Stimulated activated CD4-positive, alpha-beta T cell treated with anti-CD3 and anti-CD28 coated beads, Interleukin-4, amount 100 ng/mL, for 24 hours (primary cell): ENCODE measurements at places on chromosomes 11 and 22.
A peak's percentile ranks its signal among the peaks of the same experiment; 100 is the strongest.

- DNase-seq = no peak
Observed at GRCh38 chr22:47277531-47277930, 515.1 kb downstream of the TBC1D22A start.

DNA sequence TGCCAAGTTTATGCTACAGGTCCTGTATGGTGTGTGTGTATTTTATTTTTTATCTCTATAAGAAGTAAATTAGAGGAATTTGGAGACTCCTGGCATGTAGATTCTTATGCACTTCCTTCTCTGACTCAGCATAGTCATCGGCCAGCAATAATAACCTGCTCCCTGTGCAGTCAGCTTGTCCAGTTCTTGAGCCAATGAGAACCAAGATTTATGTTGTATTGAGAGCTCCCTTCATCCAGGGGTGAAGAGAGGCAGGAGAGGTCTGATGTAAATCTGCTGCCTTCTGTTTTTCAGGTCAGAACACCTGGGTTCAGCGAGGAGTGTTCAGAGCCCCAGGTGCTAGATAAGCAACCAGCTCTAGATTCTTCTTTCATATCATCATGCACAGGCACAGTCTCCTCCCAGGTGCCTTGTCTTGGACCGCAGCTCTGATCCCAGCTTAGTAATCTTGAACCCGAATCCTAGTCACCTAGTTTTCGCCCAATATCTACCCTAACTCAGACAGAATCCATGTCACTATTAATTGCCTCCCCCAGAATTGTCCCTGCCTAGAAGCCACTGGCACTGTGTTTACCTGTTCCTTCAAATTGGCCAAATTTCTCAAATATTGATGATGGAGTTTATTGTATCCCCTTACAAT is 328.2 kb upstream of the NCAM1 start:
- DNase-seq = no peak

GRCh38 chr11:7364660-7365059 is 113.0 kb downstream of the SYT9 start:
- no peak for DNase-seq

GRCh38 chr11:64789331-64790204 is 11.2 kb upstream of the SF1 start:
- no peak for DNase-seq

DNA sequence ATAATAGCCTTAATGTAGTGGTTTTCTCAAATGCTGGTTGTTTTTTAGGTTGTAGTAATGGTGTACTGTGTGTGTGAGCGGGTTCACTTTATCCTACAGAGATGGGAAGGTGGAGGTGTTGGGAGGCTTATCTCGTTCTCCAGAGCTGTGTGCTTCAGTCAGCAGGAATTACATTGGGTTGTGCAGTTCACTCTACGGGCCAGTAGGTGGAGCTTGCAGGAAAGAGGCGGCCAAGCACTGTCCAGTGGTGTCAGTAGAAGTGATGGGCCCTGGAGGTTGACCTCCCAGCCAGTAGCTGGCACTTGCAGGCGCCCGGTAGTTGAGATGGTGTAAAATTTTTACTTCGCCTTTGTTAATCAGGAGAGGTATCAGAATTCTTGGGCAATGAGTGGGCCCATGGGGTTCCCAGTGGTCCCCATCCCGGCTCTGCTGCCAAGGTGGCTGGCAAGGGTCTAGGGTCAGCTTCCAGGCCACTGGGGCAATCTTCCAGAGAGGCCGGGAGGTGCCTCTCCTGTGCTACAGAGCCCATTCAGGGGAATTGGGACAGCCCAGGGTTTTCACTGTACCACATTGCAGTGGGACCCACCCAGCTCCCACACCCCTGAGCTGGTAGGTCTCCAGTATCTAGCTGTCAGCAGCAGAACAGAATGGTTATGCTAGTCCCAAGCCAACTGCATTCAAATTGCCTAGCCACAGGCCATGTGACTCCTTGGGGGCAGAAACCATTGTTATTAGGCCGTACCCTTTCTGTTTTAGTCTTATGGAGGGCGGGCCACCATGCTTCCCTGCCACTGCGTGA is 43.9 kb downstream of the BIRC2 start:
- peak; percentile 60 for DNase-seq

- DNase-seq = no peak
Observed at GRCh38 chr22:45891021-45891421, 85.9 kb downstream of the WNT7B start.

GRCh38 chr11:1912289-1912878 is 7.1 kb upstream of the TNNT3 start:
- no peak for DNase-seq

- no peak for DNase-seq
Observed at GRCh38 chr22:49599039-49599438, 228.6 kb downstream of the BRD1 start.

DNA sequence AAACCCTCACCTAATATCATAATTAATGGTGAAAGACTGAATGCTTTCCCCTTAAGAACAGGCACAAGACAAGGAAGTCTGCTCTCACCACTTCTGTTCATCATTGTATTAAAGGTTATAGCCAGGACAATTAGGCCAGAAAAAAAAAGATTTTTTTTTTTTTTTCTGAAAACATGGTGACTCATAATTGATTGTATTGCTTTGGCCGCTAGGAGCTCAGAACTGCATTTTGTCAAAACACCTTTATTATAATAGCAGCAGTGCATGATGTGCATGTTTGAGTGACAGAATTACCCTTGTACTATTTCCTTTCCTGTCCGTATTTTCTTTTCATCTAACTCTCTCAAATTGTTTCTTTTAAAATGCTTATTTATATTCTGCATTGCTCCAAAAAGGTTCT is 98.1 kb downstream of the RNF169 start:
- no peak for DNase-seq

- no peak for DNase-seq
Observed at GRCh38 chr11:35227576-35228327, 88.8 kb downstream of the CD44 start.

DNA sequence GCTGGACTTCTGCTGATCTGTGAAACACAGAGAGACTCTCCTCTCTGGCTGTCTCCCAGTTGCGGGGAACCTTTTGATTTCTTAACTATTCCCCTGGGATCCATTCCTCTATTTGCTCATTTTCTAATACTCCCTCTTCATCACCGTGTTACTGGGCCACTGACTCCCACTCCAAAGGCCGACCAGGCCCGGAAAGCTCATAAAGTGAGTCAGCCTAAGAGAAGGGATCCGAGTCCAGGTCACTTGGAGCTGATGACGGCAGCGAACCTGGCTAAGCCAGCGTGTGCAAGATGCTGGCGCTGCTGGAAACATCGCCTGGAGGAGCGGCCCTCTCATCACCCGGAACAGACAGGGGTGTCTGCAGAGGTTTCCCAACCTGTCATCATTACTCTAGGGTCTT is 112.8 kb downstream of the FBXO7 start:
- no peak for DNase-seq

GRCh38 chr11:47328449-47329390 is 23.8 kb downstream of the MYBPC3 start:
- DNase-seq = no peak

DNA sequence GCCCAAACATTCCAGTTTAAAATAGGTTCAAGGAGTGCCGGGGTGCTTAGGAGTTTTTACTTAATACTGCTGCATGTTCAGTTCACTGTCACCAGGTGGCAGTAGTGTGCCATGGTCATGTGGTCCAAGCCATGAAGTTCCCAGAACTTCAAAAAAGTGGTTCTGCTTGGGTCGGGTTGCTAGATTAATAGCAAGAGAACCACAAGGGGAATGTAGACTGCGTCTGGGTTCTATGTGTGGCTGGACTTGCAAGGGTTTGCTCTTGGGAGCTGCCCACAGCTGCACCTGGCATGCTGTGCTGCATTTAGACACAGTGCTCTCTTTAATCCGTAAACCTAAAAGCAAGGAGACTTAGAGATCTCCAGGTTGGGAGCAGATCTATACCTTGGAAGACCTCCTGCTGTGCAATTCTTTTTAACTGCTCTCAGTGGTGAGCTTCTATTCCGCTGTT is 6.5 kb upstream of the SPON1 start:
- DNase-seq = peak; percentile 72

DNA sequence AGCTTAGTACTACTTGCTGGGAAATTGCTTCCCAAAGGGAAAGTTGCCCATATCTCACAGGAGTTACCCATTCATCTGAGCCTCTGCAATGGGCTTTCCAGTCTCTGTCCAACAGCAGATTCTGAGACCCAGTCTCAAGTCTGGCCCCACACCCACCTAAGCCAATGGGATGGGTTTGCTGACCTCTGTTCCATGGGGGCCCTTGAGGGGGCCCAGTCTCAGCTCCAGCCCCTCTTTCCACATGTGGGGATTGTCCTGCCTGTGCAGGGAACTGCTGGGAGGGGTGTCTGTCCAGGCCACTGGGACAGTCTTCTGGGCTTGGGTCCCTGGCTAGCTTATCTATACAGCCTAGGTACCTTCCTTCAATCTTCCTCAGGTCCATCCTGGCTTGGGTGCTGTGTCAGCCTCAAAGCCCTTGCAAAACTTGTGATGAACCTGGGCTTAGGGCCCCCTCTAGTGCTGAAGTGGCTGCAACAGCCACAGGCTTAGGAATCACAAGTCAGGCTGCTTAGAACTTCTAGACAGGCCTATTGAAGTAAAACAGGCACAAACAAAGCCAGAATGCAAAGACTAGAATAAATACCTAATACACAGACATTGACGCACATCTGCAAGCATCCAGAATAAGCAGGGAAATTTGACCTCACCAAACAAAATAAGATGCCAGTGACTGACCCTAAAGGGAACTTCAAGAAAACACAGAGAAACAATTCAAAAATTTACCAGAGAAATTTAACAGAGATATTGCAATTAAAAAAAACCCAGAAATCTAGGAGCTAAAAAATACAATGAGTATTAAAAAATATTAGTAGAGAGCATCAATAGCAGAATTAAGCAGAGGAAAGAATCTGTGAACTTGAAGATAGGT is 11.7 kb upstream of the PATL1 start:
- DNase-seq = peak; percentile 63

- no peak for DNase-seq
Observed at GRCh38 chr11:75809991-75810390, 5.0 kb upstream of the UVRAG start.

DNA sequence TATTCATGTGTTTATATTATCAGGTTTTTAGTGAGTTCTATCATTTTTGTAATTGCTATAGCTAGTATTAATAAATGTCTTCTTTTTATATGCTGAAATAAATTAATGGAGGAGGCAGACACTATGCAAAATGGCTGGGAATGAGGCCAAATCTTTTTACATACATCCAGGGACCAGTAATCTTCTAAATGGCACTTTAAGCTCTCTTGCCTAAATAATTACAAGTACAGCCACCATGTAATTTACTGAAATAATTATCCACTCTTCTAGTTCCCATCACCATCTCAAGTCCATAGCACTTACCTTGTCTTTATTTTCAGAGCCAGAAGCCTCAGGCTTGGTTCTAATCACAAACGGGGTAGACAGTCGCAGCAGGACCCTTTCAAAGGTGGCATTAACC is 79.1 kb downstream of the GUCY1A2 start:
- DNase-seq = no peak

GRCh38 chr22:20423906-20424551 is 13.6 kb downstream of the SCARF2 start:
- DNase-seq = no peak

DNA sequence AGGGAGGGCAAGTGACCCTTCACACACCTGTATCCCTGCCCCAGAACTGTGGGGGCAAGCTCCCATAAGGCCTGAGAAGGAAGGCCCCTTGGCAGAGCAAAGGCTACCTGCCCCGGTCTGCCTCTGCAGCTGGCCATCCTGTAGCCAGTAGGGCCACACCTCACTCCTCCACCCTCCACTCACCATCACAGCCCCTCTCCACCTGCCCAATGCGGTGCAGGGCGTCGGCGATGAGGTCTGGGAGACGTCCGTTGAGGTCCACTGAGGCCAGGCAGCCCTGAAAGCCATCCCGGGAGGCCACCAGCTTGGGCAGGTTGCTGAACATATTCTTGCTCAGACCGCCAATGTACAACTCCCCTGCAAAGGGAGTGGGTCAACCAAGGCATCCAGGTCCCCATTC is 57.5 kb downstream of the SLC22A12 start:
- no peak for DNase-seq
